ENCODE measurements at places on chromosomes 5 and 9. TPM values are rescaled to one million over a fixed set of nuclear protein-coding genes. Genes with fewer than 3 reads are reported as not detected.
A peak's percentile ranks its signal among the peaks of the same experiment; 100 is the strongest.

TLR4 gene
- 14.2 TPM for total RNA-seq

- DNase-seq, result peak; percentile 33
Measured at GRCh38 chr5:142780871-142781270, 10.7 kb downstream of the ARHGAP26 start.

SMIM33 gene
- not detected for total RNA-seq

DNA sequence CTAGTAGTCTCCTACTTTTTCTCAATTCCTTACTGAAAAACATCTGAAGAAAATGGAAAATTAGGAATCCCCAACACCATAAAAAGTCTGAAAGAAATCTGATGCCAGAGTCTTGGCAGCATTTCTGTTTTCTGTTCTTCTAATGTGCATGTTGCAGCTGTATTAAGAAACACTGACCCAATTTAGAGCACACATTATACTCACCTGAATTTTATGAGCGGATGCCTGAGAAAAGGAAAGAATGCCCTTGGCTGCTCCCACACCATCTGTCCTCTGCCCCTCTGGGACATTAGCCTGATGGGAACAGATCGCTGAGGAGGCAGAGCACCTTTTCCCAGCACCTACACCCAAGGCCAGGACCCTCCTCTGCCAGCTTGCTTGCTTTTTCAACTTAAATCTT lies 14.1 kb upstream of the ANP32B start:
- DNase-seq, result no peak

ANKRD18B gene
- total RNA-seq, result not detected

PCDH1 gene
- total RNA-seq, result 16.1 TPM

WHRN gene
- total RNA-seq, result 0.80 TPM

Data from left ventricle myocardium inferior (tissue), 1 donor.